Urinary bladder (tissue), 4 donors: ENCODE measurements at places on chromosomes 7 and 10. TPM values are rescaled to one million over a fixed set of nuclear protein-coding genes. Genes with fewer than 3 reads are reported as not detected.

UNCX gene
- not detected for polyA plus RNA-seq

TRIM50 gene
- polyA plus RNA-seq = 0.14 TPM

ACHE gene
- polyA plus RNA-seq = 4.3 TPM

DNA sequence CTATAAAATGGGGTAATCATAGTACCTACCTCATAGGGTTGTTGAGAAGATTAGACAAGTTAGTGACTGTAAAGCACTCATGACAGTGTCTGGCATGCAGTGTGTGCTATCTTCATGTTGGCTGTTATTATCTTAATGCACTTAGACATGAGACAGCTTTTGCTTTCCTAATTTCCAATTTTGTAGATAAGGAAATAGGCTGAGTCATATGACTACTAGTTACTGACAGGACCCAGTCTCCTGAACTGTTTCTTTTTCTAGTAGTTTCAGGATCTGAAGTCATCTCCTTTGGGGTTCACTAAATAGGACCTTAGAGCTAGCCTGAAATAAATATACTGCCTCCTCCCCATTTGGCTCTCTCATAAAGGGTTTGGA, 74.2 kb downstream of the SNX10 start:
- no peak for DNase-seq

DNA sequence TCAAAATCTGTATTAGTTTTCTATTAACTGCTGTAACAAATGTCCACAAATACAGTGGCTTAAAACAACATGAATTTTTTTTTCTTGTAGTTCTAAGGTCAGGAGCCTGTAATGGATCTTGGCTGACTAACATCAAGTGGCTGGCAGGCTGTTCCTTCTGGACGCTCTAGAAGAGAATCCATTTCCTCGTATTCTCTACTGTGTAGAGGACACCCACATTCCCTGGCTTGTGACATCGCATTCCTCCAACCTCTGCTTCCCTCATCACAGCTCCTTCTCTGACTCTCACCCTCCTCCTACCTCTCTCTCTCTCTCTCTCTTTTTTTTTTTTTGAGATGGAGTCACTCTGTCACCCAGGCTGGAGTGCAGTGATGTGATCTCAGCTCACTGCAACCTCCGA, 4.8 kb upstream of the CALHM1 start:
- DNase-seq = no peak

GRCh38 chr7:36652431-36652830, 71.9 kb downstream of the AOAH start:
- no peak for DNase-seq

DNA sequence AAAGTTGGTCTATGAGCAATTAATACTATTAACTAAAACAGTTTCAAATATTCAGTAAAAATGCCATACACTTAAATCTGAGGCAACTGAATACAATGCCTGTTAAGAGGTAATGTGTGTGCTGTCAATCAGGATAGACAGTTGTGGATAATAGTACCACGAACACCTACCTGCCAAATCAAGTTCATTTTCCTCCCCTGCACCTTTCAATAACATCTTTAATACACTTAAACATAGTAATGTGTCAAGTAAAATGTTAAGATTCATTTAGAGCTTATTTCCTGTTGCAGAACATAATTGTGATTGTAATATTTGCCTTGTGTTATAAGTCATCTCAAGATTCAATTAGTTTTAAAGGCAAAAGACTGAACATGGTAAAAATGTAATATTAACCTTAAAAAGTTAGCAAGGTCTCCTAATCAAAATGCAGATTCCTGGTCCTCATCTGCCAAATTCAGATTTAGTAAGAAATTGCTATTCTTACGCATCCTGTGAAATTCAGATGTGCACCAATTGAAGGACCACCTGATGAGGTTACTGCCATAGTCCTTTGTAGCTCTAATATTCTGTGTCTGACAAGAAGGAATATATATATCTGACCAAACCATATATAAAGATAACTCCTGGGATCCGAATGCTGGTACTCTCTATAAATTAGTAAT, 37.1 kb downstream of the COL1A2 start:
- DNase-seq = no peak
